ENCODE measurements at places on chromosomes 6 and 20.

DNA sequence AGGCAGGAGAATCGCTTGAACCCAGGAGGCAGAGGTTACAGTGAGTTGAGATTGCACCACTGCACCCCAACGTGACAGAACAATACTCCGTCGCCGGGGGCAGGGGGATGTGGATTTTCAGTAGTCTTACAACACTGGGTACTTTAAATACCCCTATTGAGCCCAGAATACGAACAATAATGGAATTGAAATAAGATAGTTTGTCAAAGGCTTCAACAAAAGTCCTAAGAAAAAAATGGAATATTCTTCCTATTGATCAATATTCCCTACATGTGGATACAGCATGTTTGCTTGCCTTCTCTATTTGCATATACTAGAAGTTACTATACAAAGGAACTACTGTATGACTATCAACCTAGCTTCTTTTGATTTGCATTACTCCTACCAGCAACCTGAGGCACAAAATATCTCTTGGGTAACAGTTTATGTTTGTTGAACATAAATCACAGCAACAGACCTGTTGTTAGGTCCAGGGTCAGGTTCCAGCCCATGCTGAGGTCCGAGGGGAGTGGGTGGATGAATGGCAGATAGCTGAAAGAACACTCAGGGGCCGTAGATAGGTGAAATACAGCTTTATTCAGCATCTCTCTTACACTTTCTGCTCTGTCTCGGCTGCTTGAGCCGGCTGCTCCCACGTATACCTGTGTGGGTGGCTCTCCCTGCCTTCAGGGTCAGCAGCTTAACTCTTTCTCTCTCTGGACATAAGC lies 23.8 kb downstream of the MAN1A1 start:
- DNase-seq, result no peak

GRCh38 chr20:35506872-35507638 lies 22.4 kb downstream of the C20orf173 start:
- DNase-seq, result peak; percentile 35

GRCh38 chr6:35977308-35977707 lies 47.1 kb downstream of the SLC26A8 start:
- no peak for DNase-seq

DNA sequence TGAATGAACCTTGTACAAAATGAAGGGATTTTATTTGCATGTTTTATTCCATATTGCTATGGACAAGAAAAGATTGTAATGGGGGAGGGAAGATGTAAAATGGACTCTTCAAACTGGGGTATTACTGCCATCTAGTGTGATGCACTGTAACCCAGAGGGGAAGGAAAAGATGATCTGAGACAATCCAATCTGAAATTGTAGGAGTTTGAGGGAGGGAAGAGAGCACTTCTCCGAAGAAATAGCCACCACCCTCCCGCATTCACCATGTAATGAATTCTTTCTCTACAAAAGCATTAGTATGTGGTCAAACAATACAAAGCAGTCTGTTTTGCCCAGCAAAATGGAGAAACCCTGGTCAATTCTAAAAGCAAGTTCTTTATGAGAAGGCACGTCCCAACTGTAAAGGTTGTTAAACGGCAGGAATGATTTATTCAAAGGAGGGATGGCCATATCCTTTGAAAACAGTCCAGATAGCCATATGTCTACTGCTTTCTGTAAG lies 679.5 kb upstream of the NRSN1 start:
- no peak for DNase-seq

- DNase-seq, result peak; percentile 30
These were observed 21.7 kb downstream of the VPS52 start for GRCh38 chr6:33249732-33250630.

GRCh38 chr6:31407699-31408098 lies 4.3 kb downstream of the MICA start:
- DNase-seq, result peak; percentile 46

DNA sequence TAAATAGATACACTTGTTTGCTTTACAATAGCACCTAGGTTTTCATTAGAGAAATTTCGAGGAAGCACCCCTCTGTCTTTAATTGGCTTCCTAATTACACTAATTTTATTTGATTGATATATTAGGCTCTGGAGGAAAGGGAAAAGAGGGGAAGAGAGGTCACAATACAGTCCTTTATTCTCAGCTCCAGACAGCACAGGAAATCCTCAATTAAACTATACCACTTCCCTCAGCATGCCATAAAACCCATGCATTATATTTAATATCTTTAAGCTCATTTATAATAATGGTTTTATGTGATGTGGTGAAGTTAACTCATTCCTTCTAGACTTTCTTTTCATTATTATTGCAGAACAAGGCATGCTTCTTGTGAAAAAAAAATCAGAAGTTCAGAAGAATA lies 17.7 kb upstream of the PDE7B start:
- DNase-seq, result no peak

- DNase-seq, result no peak
These were observed 10.8 kb upstream of the EYA2 start for GRCh38 chr20:46883892-46884291.
